Activated CD8-positive, alpha-beta T cell treated with anti-CD3 and anti-CD28 coated beads for 36 hours (primary cell): ENCODE measurements at places on chromosomes 1 and 21. TPM values are rescaled to one million over a fixed set of nuclear protein-coding genes. Genes with fewer than 3 reads are reported as not detected.
A peak's percentile ranks its signal among the peaks of the same experiment; 100 is the strongest.

DNA sequence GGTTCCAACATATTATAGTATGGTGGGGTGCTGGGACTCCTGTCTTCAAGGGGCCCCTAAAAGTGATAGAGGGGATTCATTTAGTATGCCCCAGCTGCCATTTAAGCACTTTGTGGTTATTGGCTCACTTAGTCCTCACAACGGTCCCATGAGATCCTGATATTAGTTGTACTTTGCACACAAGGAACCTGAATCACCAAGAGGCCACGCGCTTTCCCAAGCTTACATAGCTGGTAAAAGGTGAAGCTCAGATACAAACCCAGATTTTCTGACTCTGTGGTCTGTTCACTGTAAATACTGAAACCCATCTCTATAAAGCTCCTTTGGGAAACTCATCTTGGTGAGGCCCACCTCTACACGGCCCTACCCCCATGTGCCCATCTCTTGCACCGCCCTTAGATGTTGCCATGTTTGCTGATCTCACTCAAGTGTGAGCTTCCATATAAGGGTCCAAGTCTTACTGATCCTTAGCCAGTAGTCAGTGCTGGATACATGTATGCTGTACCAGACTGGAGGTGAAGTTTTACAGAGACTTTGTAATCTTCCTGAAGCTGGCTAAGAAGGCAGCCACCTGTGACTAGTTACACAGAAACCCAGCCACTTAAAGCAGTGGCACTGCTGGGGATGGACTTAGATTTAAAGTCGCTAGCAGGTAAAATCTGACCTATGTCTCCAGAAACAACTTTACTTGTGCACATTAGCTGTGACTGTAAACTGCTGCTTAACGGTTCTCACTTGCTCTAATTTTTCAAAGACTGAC is 124.4 kb upstream of the HOOK1 start:
- no peaks in the 10 kb centered on the region for H3K36me3 ChIP-seq
- no peak overlapping the region for H3K27ac ChIP-seq
- H3K27me3 ChIP-seq: no peaks in the 10 kb centered on the region
- no peak overlapping the region for H3K4me3 ChIP-seq

The WDR3 gene
- 61.6 TPM for total RNA-seq

- H3K27me3 ChIP-seq: no peaks in the 10 kb centered on the region
- H3K4me1 ChIP-seq: peaks cover 77% of the 10 kb centered on the region
- H3K27ac ChIP-seq: peak overlapping the region; percentile 96
- peaks cover 46% of the 10 kb centered on the region for H3K36me3 ChIP-seq
These were observed 4.7 kb upstream of the ITGB2 start for GRCh38 chr21:44925378-44925755.

The ABCG1 gene
- 12.1 TPM for total RNA-seq

The C1orf210 gene
- not detected for total RNA-seq

- no peaks in the 10 kb centered on the region for H3K4me1 ChIP-seq
- no peak overlapping the region for H3K27ac ChIP-seq
These were observed 5.5 kb downstream of the LCE1B start for GRCh38 chr1:152817309-152817708.

The LAD1 gene
- total RNA-seq: not detected

GRCh38 chr1:62926681-62927252 is 142.8 kb downstream of the ATG4C start:
- no peak overlapping the region for H3K27ac ChIP-seq
- H3K4me1 ChIP-seq: no peaks in the 10 kb centered on the region
- H3K36me3 ChIP-seq: no peaks in the 10 kb centered on the region
- H3K4me3 ChIP-seq: no peak overlapping the region
- peaks cover 4% of the 10 kb centered on the region for H3K27me3 ChIP-seq
- DNase-seq: no peak

The PWP2 gene
- total RNA-seq: 10.1 TPM

- H3K4me1 ChIP-seq: no peaks in the 10 kb centered on the region
- H3K36me3 ChIP-seq: no peaks in the 10 kb centered on the region
- H3K27me3 ChIP-seq: peaks cover 5% of the 10 kb centered on the region
- no peak overlapping the region for H3K4me3 ChIP-seq
These were observed 8.6 kb upstream of the PKP1 start for GRCh38 chr1:201274616-201275252.

DNA sequence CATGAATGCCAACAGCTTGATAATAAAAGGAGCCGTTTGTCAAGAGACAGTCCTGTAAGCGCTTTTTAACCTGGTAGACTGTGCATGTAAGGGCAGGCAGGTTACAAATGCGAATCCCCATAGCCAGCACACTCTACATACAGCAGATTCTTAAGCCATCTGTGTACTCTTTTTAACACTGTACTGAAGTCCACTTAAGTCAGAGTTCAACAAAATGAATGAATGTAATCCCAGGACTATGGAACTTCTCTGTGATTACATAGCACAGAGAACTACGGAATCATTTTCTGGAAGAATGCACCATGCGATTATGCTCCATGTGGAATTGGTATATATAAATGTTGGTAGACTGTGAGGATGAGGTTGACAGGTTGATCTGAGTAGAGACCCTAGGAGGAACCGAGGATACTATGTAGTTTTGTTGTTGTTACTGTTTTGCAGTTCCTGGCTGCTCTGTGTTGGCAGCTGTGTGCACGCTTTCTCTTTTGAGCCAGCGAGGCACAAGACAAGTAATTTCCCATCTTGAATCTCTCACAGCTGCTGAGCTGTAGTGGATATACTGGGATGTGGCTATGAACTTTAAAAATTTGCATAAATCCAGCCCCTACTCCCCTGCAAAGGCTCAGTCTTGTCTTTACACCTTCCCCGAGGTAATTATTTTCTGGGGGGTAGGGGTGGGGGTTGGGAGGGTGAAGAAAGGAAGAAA is 21.9 kb downstream of the LRRC8D start:
- H3K4me3 ChIP-seq: peak overlapping the region; percentile 88
- H3K4me1 ChIP-seq: peaks cover 46% of the 10 kb centered on the region
- H3K27me3 ChIP-seq: no peaks in the 10 kb centered on the region
- H3K36me3 ChIP-seq: peaks cover 28% of the 10 kb centered on the region
- DNase-seq: no peak

The LACTBL1 gene
- not detected for total RNA-seq

The U2AF1 gene
- 21.9 TPM for total RNA-seq

GRCh38 chr1:191546803-191547202 is 611.5 kb upstream of the RGS18 start:
- no peak for DNase-seq
- no peaks in the 10 kb centered on the region for H3K27me3 ChIP-seq
- no peaks in the 10 kb centered on the region for H3K4me1 ChIP-seq
- H3K4me3 ChIP-seq: no peak overlapping the region
- no peak overlapping the region for H3K27ac ChIP-seq

GRCh38 chr1:212518188-212519054 is 85.7 kb downstream of the NENF start:
- DNase-seq: no peak
- peaks cover 2% of the 10 kb centered on the region for H3K4me1 ChIP-seq
- no peak overlapping the region for H3K4me3 ChIP-seq
- H3K27ac ChIP-seq: no peak overlapping the region
- no peaks in the 10 kb centered on the region for H3K36me3 ChIP-seq

DNA sequence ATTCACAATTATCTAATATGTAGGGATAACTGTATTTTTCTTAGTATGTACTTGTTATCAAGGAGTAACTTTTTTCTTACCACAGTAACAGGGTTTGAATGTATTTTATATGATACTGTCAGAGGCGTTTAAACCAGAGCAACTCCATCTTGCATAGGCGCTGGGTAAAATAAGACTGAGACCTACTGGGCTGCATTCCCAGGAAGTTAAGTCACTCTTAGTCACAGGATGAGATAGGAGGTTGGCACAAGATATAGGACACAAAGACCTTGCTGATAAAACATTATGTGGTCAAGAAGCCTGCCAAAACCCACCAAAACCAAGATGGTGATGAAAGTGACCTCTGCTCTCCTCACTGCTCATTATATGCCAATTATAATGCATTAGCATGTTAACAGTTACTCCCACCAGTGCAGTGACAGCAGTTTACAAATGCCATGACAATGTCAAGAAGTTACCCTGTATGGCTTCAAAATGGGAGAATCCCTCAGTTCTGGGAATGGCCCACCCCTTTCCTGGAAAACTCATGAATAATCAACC is 64.8 kb downstream of the RPE65 start:
- no peak overlapping the region for H3K27ac ChIP-seq
- DNase-seq: no peak
- no peaks in the 10 kb centered on the region for H3K4me1 ChIP-seq
- H3K27me3 ChIP-seq: peaks cover 2% of the 10 kb centered on the region
- H3K4me3 ChIP-seq: no peak overlapping the region
- H3K36me3 ChIP-seq: no peaks in the 10 kb centered on the region

The STX12 gene
- total RNA-seq: 19.4 TPM
